ENCODE measurements at places on chromosomes 1 and 21.
A peak's percentile ranks its signal among the peaks of the same experiment; 100 is the strongest.

DNA sequence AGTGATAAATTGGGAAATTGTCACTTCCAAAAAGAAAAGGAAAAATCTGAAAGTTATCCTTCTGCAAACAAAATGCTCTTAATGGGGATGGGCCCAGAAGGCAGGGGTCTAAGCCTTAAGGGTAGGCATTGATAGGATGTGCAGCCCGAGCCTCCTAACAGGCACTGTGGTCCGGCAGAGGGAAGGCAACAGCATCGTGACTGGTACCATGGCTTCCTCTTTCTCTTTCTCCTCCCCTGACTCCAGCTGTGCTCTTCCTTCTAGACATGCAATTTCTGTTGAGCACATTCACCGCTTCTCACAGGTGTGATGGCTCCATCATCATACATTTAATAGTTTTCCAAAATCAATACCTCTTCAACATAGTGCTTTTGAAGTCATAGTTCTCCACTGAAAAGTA is 91.5 kb downstream of the SELENOF start:
- DNase-seq = no peak

DNA sequence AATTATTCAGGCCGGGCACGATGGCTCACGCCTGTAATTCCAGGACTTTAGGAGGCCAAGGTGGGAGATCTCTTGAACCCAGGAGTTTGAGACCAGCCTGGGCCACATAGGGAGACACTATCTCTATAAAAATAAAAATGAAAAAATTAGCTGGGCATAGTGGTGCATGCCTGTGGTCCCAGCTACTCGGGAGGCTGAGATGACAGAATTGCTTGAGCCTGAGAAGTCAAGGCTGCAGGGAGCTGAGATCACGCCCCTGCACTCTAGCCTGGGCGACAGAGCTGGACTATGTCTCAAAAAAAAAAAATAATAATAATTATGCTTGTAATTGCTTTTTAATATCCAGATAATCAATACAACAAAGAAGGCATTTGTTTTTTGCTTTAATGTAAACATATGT is 91.3 kb downstream of the RIPK4 start:
- no peak for DNase-seq

DNA sequence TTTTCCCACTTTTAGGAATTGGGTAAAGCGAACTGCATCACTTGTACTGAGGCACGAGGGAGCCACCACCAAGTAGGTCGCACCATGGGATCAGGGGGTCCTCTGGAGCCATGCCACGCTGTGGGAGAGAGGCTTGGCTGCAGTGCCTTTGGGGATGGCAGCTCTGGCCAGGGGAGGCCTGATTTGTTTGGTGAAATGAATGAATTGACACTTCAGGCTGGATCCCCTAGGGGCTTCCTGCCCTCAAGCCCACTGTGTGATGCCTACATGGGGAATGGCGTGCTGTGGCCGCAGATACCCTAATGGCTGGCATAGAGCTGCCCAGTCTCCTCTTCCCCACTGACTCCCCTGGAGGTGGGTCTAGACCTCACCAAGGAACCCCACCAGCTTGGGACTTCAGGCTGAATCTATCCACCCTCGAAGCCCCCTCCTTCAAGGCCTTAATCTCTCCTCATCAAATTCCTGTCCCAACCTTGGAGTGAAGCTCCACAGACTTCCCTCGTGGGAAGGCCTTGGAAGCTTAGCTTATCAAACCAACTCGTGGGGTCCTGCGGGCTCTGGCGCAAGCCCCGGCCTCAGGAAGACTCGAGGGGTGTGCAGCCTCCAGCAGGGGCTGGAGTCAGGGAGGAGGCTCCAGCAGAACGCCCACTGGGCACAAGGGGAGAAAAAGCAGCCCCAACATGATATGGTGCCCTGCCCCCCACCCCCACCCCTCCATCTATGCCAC is 64.6 kb downstream of the VWA5B1 start:
- no peak for DNase-seq

DNA sequence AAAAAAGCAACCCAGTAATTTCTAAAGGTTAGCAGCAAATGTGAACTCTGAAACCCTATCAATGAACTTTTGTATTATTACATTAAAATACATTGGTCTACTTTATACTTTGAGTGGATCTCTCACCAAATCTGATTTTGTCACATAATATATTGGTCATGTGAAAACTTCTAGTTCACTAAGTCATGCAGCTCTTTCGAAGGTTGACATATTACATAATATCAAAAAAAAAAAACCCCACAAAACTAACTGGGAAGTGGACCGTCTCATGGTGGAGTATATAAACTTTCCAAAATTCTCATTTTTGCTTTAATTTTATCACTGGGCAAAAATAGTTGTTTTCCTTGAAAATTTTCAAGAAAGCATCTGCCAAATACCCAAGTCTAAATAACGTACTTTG is 50.4 kb downstream of the GATAD2B start:
- no peak for DNase-seq

- DNase-seq = no peak
These were observed 50.6 kb downstream of the FAAP20 start for GRCh38 chr1:2143814-2144500.

DNA sequence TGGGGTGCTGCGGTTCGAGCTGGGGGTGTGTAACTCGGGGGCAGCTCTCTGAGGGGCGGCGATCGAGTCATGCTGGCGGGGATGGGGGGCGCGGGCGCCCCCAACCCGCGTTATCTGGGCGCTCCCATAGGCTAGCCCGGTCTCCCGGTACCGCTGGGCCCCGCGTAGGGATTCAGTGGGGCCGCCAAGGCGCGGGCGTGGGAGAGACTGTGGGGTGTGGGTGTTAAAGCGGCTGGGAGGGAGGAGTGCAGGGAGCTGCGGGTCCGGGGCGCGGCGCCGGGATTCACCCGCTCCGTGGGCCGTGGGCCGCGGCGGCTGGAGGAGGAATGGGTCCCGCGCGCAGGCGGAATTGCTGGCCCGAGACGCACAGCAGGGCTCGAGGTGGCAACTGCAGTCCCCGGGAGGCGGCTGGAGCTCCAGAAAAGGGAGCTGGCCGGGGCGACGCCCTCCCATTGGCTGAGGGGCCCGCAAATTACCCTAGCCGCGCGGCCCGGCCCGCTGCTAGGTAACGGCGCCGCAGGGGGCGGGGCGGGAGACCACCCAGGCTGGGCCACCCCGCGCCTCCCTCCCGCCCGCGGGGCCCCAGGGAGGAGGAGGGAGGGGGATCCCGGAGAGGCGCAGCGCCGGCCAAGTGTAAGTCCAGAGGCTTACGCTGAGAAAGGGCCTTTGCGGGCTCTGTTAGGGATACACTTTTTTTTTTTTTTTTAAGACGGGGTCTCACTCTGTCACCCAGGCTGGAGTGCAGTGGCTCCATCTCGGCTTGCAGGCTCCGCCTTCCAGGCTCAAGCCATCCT is at the start of gene PTCH2:
Gene PTCH2 (minus strand): TSS at position 392 of the 794 bp plus-strand sequence. CDS start 321 bp downstream, at position 71.
- no peak for DNase-seq

GRCh38 chr1:241639623-241640148 is 483 bp downstream of the CHML start:
- DNase-seq = no peak

DNA sequence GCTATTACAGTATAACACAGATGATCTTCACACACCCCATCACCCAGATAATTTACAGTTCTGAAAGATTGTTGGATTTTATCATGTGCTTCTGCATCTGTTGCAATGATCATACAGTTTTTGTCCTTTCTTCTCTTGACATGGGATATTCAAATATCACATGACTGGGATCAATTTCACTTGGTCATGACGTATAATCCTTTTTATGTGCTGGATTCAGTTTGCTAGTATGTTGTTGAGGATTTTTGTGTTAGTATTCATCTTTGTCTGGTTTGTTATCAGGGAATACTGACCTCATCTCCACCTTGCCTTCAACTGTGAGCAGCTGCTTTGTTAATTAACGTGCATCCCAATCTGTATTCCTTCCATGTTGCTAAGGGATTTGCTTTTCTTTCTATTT is 44.7 kb upstream of the DISC1 start:
- no peak for DNase-seq

DNA sequence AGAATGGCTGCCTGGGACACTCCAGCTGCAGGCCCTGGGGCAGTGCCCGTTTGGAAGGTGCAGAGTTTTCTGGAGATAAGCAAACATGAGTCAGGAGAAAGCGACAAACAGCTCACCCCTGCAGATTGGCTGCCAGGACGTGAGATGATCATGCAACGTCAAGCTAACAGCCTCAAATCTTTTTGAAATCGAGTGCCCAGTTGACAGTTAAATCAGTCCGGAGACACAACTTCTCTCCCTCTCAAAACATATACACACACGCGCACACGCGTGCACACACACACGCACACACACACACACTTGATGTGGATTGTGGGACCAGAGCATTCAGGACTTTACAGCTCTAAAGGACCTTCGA is 49.4 kb downstream of the TENT5C start:
- no peak for DNase-seq

GRCh38 chr1:97784661-97785060 is 136.2 kb downstream of the DPYD start:
- no peak for DNase-seq

- no peak for DNase-seq
These were observed 188.2 kb upstream of the HMCN1 start for GRCh38 chr1:185546029-185546428.

- DNase-seq = no peak
These were observed 300.3 kb downstream of the TTLL7 start for GRCh38 chr1:83698644-83699043.

- DNase-seq = no peak
These were observed 61.1 kb downstream of the HNRNPR start for GRCh38 chr1:23282957-23283356.

DNA sequence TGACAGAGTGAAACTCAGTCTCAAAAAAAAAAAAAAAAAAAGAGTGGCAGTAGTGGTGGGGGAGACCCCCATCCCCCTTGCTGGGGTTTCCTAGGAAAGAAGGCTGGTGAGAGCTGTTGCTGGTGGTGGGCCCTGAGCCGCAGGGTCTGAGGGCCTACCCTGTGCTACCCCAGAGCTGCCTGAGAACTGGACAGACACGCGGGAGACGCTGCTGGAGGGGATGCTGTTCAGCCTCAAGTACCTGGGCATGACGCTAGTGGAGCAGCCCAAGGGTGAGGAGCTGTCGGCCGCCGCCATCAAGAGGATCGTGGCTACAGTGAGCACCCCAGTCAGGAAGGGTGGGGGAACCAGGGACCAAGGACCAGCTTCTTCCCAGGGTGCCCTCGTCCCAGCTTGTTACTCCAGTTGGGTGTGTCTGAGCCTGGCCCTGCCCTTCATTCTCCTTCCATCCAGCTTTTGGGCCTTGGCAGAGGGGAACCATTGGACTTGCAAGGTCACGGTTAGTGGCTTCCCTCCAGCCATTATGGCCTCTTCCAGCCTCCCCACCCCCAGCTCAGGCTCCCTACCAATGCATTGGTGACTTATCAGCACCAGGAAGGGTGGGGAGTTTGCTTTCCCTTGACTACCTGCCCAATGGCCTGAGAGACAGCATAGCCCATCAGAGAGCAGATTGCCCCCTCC is 10.5 kb downstream of the LDLRAP1 start:
- no peak for DNase-seq

DNA sequence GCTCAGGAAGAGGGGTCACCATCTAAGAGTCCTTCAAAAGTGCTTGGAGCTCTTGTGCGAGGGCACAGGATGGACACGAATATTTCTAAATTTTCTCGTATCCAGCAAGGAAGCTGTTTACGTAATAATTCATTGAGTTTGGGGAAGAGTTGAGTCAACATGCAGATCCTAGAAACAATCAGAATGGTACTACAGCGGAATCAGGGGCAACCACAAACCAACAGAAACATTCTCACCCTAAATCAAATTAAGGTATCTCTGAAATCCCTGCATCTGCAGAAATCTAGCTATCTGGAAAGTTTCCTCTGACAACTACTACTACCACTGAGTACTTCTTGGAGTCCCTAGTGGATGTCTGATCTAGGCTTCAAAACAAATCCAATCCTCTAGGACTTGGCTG is 352.4 kb downstream of the LTN1 start:
- no peak for DNase-seq

DNA sequence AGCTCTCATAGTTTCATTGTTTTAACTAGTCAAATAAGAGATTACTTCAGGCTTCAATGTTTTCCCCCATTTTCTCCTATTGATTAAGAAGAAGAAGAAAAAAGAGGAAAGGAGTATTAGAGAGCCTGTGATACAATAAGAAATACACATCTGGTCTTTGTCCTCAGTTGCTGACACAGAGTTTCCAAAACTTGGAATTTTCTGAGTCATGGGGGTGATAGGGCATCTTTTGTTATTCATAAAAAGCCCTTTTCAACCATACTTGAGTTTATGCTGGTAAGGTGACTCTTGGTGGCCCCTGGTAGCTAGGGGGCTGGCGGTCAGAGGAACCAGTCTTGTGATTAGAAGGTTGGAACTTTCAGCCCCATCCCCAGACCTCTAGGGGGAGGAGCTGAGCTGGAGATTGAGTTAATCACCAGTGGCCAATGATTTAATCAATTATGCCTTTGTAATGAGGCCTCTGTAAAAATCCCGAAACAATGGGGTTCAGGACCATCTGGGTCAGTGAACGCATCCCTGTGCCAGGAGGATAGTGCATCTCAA is 28.9 kb upstream of the KLF18 start:
- no peak for DNase-seq

DNA sequence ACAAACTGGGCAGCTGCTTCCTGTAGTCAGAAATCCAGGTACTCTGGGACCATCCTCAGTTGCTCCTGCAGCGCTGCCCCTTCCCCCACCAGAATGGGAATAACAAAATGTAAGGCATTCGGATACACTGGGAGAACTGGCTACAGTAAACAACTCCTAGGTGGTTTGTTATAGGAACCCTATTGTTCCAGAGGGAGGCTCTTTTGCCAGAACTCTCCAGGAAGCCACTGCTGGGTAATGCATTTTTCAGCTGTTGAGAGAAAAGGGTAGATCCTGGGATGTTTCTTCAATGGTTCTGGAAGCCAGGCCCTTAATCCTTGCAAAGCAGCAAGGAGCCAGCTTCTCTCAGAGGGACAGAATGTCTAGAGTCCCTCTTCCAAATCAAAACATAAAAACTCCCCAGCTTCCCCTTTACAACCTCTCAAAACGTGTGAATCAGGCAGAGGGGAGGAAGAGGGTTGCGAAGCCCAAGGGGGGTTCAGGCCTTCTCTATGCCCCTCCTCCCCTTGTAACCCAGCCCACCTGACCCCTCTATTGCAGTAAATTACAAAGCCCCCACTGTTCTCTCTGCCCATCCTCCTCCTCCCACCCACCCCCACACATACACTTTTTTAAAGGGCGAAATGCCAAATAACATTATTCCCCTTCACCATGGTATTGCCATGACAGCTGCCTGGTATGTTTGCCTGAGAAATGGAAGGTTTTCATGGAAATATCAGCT is 29.1 kb downstream of the PLPP3 start:
- no peak for DNase-seq

- no peak for DNase-seq
These were observed 2.8 kb downstream of the DOP1B start for GRCh38 chr21:36159356-36159921.

GRCh38 chr1:173476665-173477285 is 360 bp upstream of the PRDX6 start:
- peak; percentile 51 for DNase-seq
